ENCODE measurements at places on chromosomes 1 and 21.

DNA sequence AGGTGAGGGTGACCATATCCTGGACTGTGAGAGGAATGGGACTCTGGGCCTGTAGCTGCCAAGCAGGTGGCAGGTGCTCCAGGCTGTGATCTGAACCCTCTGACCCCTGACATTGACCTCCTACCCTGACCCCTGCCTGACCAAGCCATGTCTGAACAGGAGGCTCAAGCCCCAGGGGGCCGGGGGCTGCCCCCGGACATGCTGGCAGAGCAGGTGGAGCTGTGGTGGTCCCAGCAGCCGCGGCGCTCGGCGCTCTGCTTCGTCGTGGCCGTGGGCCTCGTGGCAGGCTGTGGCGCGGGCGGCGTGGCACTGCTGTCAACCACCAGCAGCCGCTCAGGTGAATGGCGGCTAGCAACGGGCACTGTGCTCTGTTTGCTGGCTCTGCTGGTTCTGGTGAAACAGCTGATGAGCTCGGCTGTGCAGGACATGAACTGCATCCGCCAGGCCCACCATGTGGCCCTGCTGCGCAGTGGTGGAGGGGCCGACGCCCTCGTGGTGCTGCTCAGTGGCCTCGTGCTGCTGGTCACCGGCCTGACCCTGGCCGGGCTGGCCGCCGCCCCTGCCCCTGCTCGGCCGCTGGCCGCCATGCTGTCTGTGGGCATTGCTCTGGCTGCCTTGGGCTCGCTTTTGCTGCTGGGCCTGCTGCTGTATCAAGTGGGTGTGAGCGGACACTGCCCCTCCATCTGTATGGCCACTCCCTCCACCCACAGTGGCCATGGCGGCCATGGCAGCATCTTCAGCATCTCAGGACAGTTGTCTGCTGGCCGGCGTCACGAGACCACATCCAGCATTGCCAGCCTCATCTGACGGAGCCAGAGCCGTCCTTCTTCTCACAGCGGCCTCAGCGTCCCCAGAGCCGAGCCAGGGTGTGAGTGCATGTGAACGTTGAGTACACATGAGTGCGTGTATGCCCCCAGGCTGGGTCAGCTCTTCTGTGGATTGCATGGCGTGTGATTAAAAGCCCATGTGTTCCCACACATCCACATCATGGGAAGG is 3.1 kb downstream of the TMEM125 start:
- DNase-seq: no peak

GRCh38 chr1:97337250-97338030 is 583.4 kb downstream of the DPYD start:
- DNase-seq: no peak

GRCh38 chr1:25640646-25641328 is 24.2 kb downstream of the MAN1C1 start:
- DNase-seq: no peak

DNA sequence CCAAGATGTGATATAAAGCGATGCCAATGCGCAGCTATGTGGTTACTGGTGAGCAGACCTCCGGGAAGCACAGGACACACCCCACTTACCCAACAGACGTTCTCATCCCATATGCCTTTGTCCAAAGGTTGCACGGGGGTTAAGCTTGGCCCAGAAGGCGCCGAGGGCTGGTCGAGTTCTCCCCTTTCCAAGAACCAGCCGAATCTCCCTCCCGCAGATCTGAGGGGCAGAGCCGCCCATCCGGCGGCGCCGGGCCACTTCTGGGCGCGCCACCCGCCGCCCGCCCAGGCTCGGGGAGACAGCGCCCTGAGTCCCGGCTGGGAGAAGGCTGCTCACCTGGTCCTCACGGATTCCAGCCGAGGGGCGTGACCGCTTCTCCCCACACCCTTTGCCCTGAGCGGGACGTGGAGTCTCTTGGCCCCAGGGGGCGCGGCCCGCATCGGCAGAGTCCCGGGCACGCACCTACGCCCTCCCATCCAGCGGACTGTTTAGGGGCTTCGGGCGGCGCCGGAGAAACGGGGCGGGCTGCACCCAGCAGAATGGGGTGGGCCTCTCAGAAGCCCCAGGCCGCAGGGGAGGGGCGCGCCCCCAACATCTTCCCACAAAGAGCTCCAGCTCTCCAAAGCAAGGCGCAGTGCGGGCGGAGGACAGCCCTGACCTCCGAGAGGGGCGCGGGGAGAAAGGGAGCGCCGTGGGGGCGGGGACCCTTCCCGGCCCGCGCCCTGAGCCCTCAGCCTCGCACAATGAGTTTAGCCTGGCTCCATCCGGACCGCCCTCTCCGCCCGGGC is 615 bp downstream of the GPR161 start:
- no peak for DNase-seq

GRCh38 chr1:166947398-166948043 is 27.8 kb downstream of the ILDR2 start:
- no peak for DNase-seq

- no peak for DNase-seq
These were observed 1.9 kb downstream of the CHIT1 start for GRCh38 chr1:203227371-203228083.

GRCh38 chr21:46597031-46597430 is 7.9 kb downstream of the S100B start:
- DNase-seq: no peak

DNA sequence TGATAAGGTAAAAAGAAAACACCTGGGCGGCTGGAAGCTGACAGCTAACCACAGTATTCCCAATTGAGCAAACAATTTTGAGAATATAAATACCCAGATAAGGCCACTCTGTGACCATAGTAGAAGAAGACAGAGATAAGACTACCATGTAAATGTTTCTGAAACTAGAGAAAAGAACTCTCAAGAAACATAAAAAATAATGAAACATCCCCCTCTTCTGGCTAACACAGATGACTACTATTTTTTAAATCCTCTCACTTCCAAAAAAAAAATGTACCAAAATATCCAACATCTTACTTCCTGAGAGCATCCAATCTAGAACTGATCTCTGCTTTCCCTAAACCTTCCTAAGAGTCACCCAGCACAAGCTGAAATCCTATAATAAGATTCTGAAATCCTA is 125.9 kb downstream of the HFM1 start:
- DNase-seq: no peak

GRCh38 chr1:30362603-30362990 is 360.8 kb downstream of the MATN1 start:
- DNase-seq: no peak
